ENCODE measurements at places on chromosomes 2 and 18.
A peak's percentile ranks its signal among the peaks of the same experiment; 100 is the strongest.

GRCh38 chr2:175755169-175755568 lies 246.9 kb downstream of the LNPK start:
- no peak for DNase-seq

DNA sequence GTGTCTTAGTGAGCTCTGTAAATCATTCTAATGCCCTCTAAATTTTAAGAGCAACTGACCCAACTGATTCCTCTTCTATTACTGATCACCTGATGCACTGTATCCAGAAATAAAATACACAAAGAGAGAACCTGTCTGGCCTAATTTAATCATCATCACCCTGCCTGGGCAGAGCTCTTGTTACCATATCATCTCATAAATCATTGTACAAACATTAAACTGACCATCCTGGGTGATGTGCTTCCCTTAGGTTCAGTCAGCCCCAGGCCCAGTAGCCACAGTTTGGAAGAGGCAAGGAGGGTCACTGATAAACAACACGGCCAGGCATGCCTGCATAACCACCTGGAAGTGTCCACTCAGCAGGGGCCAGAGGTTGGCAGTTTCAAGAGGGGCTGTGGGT lies 22.7 kb upstream of the ACMSD start:
- no peak for DNase-seq

- DNase-seq = no peak
These were observed 46.0 kb upstream of the COBLL1 start for GRCh38 chr2:164887434-164888144.

- DNase-seq = no peak
These were observed 19.4 kb upstream of the NCL start for GRCh38 chr2:231483398-231484329.

DNA sequence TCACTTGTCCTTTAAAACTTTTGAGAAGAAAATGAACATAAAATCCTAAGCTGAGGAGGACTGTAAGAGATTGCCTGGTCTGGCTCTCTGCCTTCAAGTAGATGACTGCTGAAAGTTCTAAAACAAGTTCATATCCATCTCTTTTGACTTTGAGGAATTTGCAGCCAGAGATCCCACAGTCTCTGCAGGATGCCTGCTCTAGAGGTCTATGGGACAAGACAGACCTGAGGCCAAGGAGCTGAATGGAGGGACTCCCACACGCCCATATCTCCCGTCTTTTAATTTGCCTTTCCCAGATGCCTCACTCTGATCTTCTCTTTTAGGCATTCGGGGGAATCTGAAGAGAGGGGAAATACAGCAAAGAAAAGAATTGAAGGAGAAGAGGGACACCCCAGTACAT lies 255.9 kb upstream of the RASGRP3 start:
- DNase-seq = no peak

GRCh38 chr2:37645362-37645761 lies 26.1 kb downstream of the CDC42EP3 start:
- peak; percentile 14 for DNase-seq

GRCh38 chr18:22403950-22404349 lies 13.8 kb downstream of the CTAGE1 start:
- DNase-seq = no peak

GRCh38 chr18:79400591-79401381 lies 5.1 kb downstream of the NFATC1 start:
- DNase-seq = no peak

DNA sequence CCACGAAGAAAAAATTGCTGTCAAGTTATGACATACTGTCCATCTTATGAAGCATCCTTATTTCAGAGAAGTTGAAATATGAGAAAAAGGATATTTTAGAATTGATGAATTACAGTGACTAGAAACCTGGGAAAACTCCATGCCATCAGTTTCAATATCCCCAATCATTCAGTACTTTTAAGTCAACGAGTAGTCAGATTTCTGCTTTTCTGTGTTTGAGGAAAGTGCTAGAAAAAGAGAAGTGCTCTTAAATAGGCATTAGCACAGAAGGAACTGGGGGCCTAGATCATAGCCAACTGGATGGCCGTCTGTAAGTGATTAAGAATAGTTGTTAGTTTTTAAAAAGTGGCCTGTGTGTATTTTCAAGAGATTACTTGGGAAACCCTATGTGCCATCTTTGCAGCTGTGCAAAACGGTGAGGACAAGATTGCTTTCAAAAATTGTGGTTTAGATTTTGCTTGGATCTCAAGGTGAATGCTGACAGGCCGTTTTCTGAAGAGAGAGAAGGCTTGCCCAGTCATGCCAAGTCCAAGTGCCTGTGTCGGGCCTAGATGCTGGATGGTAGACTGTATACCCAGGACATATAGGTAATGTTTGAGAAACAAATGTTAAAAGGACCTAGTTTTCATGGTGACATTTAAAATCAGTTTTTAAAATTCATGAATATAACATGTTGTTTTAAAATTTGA lies 5.1 kb downstream of the NEDD4L start:
- DNase-seq = no peak

DNA sequence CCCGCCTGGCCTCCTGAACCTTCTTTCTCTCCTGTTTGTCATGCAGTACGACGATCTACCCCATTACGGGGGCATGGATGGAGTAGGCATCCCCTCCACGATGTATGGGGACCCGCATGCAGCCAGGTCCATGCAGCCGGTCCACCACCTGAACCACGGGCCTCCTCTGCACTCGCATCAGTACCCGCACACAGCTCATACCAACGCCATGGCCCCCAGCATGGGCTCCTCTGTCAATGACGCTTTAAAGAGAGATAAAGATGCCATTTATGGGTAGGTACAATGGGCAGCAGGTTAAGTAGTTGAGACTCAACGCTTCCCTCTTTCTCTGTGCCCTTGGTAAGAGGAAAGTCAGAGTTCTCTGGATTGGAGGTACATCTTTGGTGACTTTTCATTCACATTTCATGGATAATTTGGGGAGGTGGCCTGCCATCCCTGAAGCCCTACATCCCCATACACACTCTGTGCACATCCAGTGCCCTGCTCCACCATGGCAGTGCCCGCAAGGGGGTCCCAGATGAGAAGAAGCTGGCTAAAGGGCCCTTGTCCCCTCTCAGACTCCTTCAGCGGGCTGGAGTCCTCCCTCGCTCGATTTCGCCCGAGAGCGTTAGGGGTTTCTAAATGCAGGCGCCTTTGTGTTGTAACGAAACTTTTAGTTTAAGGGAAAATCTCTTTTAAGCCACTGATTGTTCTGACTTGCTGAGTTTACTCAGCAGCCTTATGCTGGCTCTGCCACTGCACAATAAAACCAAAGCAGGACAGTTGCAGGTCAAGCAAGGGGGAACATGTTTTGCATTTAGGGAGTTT lies 3.0 kb downstream of the MEIS1 start:
- DNase-seq = peak; percentile 53

- peak; percentile 38 for DNase-seq
These were observed 449 bp upstream of the ATRAID start for GRCh38 chr2:27211241-27211942.

DNA sequence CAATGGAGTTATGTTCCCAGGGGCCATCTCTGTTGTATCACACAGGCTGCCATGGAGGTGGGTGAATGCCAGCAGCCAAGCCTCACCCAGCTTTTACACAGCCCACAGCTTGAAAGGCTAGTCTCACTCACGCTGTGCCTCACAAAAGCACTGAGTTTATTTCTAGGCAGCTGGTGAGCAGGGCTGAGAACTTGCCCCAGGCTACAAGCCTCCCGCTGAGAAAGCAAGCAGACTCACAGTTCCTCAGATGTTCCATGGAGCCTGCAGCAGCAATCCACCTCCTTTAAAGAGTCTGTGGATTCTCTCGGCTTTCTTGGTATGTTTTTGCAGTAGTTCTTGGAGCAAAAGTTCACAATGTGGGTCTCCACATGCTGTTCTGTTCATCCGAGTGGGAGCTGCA lies 40.9 kb upstream of the ALKAL2 start:
- DNase-seq = no peak
